ENCODE measurements at places on chromosomes 16 and 17.

DNA sequence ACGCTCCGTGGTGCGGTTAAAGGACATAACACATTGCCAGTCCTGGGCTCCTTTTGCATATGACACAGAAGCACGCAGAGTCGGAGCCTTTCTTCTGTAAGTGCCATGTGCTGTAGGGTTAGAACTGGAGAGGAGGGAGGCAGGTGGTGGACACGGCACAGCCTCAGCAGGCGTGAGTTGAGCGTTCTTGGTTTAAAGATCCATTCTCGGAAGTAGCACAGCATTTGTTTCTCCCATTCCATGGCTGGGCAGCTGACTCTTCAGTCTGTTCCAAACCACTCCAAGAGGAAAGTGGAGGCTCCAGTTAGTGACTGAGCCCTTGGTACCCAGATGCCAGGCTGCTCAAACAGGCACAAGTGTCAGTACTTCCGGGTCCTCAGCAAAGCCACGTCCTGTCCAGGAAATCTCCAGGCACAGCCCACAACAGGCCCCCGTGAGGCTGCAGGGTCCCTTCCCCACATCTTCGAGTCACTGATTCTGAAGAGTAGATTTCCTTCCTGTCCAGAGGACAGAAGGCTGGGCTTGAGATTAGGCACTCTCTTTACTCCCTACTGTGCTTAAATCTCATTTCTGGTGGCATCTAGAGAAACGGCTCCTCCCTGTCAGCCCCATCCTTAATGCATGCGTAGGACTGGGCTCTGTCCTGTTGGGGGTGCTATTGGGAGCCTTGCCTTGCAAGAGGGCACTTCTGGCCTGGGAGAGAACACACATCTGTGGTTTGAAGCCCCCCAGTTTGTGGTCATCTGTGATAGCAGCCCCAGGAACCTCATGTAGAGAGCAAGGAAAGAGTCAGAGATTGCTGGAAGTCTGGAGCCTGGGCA, 39.6 kb upstream of the NAT9 start:
- DNase-seq = no peak

- DNase-seq = no peak
Measured at GRCh38 chr17:82077617-82078358, 12.2 kb upstream of the DUS1L start.

DNA sequence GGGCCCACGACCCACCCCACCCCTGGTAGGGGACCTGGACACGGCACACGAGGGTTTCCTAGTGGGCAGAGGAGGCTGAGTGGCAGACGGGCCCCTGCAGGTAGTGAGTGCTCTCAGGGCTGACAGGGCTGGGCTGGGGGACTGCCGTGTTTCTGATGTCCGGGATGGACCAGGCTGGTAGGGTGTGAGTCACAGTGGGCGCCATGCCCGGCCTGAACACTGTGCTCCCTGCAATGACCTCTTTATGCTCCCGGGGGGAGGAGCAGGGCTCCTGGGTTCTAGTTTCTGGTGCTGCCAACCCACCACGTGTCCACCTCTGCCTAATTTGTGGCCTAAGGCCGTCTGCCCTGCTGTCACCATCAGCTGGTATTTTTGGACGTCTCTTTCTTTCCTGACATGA, 26.3 kb downstream of the ARHGAP23 start:
- no peak for DNase-seq

DNA sequence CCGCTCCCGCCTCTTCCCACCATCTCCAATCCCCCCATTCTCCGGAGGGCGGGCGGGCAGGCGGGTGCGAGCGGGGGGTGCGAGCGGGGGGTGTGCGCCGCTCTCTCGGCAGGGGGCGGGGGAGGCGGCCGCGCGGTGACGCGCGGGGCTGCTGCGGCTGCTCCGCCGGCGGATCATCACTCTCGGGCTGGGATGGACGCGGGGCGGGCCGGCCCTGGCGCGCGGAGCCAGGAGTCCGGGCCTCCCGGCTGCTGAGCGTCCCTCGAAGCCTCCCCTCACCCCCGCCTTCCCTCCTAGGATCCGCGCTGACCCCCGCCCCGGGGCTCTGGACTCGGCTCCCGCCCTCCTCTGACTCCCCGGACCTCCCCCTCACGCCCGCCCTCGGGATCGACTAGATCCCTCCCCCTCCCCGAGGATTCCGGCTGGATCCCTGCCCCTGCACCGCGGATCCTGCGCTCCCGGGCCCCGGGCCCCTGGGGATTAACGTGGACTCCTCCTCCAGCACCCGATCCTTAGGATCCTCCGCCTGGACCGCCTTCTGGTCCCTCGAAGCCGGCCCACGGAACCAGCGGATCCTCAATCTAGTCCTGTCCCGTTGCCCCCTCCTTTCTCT, 946 bp upstream of the TMEM256 start:
- DNase-seq = peak; percentile 63

GRCh38 chr17:351875-352420, 659 bp downstream of the RPH3AL start:
- DNase-seq = no peak

DNA sequence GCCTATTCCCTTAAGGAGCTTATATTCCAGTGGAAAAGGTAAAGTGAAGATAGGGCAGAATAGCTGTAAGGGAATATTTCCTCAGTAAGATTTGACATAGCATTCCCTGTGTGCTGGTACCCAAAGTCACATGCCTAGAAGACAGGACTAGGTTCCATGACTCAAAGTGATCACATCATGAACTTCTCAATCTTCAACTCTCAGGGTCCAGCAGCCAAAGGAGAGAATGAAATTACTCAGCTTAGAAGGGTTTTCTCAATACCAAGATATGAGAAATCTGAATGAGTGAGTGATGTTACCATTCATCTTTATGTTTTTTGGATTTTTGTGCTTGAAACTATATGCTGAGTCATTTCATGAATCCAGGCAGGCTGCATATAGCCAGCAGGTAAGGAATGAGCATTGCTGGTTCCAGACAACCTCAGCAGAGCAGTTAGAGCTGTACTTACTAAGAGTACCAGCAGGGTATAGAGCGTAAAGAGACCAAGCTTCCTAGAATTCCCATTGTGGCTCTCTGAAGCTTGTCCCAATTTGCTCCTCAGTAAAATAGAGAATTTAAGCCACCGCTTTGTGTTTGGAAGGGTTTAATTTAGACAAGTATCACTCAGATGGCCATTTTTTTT, 91.1 kb downstream of the ANKFN1 start:
- no peak for DNase-seq

GRCh38 chr16:67666032-67666551, 458 bp downstream of the ENKD1 start:
- DNase-seq = no peak

GRCh38 chr16:67447508-67448076, 16.7 kb downstream of the HSD11B2 start:
- DNase-seq = peak; percentile 64

DNA sequence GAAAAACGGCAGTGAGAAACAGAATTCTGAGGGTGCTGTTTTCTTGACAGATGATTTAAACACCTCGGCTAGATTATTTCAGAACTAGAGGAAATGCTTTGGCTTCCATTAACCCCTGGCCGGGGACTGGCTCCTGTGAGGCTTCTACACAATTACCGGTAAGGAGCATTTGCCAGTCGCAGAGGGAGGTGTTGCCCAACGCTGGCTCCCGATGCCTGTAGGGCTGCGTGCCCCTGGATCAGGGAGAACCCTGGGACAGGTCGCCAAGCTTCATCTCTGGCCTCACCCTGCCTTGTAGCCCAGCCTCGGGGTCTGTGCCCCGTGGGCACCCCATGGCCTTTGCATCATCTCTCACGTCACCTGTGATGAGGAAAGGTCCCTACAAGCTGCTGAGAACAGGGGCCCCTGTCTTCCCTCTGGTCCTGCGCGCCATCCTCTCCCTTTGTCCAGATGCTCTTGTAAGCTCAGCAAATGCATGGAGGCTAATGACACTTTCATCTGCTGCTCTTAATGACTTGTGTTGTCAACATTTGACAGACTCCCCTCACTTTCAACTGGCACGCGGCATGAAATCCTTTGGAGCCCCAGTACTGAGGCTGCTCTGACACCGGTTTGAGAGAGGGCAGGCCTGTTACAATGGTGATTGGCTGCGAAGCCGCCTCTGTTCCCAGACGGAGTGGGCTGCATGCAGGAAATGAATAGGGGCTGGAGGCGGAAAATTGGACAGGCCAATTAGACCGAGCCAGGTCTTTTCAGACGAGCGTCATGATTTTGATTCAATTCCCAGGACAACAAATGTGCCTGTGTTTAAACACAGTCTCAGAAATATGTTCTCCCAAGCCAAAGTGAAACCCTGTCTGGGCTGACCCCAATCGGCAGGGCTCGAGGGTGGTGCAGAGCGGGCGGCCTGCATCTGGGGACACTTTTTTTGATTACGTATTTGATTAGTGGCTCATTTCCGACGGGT, 85.5 kb upstream of the DOC2B start:
- DNase-seq = no peak
